ENCODE measurements at places on chromosomes 11 and 22.

DNA sequence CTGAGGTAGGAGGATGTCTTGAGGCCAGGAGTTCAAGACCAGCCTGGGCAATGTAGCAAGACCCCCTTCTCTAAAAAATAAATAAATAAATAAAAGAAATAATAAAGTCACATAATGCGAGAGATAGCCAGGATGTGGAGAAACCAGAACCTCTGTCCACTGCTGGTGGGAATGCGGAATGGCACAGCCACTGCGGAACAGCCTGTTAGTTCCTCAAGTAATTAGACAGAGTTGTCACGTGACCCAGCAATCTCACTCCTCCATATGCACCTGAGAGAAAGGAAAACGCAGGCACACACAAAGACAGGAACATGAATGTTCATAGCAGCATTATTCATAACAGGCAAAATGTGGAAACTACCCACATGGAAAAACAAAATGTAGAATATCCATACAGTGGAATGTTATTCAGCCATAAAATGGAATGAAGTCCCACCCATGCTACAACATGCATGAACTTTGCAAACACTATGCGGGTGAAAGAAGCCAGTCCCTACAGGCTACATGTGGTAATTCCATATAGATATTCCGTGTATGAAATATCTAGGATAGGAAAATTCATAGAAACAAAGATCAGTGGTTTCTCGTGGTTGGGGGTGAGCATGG is 27.4 kb downstream of the LIF start:
- DNase-seq = no peak

- DNase-seq = no peak
Measured at GRCh38 chr11:44944853-44945235, 5.8 kb downstream of the TP53I11 start.

- DNase-seq = no peak
Measured at GRCh38 chr11:61172356-61172755, 11.1 kb upstream of the VPS37C start.

DNA sequence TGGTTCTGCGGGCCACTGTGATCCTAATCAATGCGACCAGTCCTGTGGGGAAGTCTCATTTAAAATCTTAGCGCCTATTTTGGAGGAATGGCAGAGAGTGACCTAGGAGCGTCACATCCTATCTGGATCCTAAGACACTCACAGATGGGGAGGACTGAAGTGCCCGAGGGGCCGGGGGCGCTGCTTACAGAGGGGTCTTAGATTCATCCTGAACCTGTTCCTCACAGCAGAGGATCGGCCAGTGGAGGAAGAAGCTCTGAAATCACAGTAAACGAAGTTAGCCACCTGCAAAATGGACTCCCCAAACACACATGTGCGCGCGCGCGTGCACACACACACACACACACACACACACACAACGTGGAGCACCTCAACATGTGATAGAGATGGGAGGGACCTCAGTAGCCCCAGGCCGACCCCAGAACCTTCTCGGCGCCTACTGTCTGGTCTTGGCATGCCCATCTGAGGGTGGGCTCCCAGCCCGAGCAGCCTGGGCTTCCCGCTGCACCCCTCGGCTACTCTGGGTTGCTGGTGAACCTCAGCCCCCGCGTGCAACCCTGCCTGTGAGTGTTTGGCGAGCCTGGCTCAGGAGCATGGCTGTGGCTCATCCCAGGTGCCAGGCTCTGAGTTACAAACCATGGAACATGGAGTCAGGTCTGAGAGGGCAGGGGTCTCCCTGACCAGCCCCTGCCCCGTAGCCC is 613.3 kb downstream of the TBC1D22A start:
- no peak for DNase-seq

DNA sequence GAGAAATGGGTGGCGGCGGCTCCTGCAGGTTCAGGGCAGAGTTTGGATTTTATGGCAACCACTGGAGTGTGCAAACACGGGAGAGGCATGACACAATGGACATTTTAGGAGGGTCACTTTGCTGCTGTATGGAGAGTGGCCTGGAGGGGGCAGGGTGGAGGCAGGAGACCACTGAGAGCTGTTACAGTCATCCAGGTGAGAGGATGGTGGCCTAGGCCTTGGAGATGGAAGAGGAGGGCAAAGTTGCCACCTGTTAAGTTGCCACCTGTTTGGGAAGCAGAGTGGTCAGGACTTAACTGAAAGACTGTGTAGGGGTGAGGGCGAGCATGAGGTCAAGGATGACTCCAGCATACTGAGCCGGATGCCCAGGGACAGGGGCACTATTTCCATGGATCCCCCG is 2.3 kb upstream of the RAD9A start:
- DNase-seq = no peak

- DNase-seq = peak; percentile 48
Measured at GRCh38 chr11:27217948-27218420, 145.0 kb downstream of the CCDC34 start.

DNA sequence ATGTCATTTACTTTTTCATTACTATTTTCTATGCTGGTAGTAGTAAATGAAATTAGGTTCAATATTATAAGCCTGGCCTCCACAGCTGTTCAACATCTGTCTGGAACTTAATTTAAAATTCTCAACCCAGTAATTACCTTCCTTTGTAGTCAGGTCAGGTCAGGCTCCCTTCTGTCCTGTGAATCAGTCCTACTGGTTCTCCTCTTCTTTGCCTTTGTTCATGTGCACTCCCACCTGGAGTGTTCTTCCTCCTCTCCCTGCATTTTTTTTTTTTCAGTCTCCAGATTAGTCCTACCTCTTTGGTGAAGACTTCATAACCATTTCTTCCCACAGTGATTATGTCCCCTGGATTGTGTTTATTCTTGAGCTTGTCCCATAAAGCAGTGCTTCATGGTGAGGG is 67.9 kb downstream of the DKK3 start:
- no peak for DNase-seq

DNA sequence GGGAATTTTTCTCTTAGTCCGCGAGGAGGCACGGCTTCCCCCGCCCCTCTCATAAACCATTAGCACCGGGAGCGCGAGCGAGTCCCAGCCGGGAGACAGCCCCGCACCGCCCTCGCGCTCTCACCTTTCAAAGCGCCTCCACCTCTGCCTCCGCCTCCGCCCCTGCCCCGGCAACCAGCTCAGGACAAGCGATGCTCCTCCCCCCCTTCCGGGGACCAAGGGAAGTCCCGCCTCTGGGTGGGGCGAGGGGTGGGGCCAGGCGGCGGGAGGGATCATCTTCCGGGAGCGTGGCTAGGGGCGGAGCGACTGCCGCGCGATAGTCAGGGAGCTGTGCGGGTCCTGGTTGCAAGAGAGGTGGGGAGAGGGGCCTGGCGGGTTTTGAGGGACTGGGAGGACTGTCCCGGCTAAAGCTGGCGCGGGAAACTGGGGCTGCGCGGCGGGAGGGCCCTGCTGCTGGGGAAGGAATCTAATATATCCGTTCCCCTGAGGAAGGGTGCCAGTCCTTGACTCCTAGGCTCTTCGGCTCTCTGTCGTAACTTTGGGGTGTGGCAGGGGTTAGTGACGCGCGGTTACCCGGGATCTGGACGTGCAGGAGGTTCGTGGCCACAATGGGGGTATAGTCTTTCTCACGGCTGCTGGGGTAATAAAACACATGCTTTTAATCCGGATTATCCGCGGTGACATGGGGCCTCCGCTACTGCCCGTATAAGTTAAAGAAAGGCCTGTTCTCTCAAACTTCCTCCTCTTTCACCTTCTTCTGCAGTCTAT is at the start of the genes CCDC82 and JRKL:
Gene CCDC82, minus strand, starts transcription at position 193 of the 768 bp plus-strand sequence. CDS start 5,165 bp downstream, outside the sequence.
Gene JRKL, plus strand, starts transcription at position 294 of the 768 bp plus-strand sequence. CDS start 637 bp downstream, outside the sequence.
- DNase-seq = peak; percentile 71

GRCh38 chr11:32939046-32939445 is 46.4 kb downstream of the QSER1 start:
- no peak for DNase-seq

- no peak for DNase-seq
Measured at GRCh38 chr11:9762531-9762930, 98.7 kb downstream of the SWAP70 start.

- no peak for DNase-seq
Measured at GRCh38 chr11:66227700-66228099, 40.7 kb upstream of the RAB1B start.

GRCh38 chr11:14619603-14620531 is 23.7 kb upstream of the PDE3B start:
- no peak for DNase-seq

DNA sequence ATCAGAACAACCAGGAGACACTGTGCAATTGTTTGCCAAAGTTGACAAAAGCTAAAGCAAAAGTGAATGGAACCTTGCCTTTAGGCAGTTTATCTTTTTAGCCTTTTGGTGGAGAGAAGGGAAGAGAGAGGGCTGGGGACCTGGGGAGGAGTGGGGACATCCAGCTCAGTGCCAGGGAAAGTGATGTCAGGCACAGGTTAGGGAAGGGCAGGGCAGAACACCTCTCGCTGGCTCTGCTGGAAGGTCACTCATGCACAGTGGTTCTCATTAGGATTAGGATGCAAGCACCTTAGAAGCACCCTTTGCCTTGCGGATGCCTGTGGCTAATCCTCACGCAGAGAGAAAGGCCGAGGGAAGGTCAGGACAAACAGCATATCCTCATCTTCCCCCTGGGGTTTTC is 14.3 kb upstream of the LINC01488 start:
- no peak for DNase-seq

GRCh38 chr11:47724041-47724729 is 9.0 kb upstream of the AGBL2 start:
- DNase-seq = no peak

- peak; percentile 53 for DNase-seq
Measured at GRCh38 chr11:134253188-134253993, at the start of the genes ACAD8 and THYN1. ACAD8 (plus strand) TSS chr11:134253568; CDS start chr11:134253601, 33 bp downstream. THYN1 (minus strand) TSS chr11:134253352; CDS start chr11:134252882, 470 bp downstream.

GRCh38 chr22:41296826-41297667 is 4.3 kb upstream of the ZC3H7B start:
- no peak for DNase-seq

GRCh38 chr11:63583357-63583677 is 20.1 kb upstream of the PLAAT2 start:
- no peak for DNase-seq

DNA sequence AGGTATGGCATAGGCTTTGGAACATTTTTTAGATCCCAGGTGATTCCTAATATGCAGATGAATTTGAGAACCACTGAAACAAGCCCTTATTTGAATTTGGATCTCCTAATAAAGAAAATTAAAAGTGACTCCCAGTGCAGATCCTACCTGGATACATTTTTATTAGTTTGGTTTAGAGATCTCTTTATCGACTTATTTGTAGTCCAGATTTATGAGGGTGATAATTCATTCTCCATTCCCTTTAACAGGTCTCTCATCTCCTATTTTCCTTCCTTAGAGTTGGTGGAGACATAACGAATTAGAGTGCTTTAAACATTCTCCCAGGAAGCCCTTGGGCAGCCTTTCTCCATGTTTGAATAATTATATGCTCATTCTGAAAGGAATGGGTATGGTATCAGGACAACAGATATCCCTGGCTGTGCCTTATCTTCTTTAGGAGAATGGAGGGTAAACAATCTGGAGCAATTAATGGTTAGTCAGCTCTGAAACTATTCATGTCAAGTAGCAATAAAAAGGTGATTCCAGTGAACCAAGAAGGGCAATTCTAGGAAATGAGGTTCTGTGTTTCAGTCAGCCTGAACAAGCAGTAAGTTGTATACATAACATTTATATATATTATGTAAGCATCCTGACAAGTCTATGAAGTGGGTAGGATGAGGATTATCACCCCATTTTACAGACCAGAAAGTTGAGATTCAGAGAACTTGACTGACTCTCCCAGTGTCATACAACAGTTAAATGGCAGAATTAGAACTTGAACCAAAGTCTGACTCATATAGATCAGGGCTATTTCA is 53.9 kb upstream of the RCE1 start:
- no peak for DNase-seq

DNA sequence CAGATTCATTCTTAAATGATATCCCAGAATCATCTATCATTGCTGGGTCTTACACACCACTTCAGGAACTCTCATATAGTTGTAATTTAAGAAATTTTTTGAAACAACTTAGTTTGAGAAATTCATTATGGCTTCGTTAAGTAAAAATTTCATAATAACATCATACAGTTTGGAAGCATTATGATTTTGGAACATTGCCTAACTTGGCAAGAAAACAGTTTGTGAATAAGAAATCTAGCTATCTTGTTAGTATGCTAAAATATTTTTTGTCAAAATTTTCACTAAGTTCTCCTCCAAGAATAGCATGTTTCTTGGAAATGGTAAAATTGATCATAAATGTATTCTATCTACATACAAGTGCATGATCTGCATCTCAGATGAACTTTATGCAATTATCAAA is 217.7 kb downstream of the CNTN5 start:
- no peak for DNase-seq

DNA sequence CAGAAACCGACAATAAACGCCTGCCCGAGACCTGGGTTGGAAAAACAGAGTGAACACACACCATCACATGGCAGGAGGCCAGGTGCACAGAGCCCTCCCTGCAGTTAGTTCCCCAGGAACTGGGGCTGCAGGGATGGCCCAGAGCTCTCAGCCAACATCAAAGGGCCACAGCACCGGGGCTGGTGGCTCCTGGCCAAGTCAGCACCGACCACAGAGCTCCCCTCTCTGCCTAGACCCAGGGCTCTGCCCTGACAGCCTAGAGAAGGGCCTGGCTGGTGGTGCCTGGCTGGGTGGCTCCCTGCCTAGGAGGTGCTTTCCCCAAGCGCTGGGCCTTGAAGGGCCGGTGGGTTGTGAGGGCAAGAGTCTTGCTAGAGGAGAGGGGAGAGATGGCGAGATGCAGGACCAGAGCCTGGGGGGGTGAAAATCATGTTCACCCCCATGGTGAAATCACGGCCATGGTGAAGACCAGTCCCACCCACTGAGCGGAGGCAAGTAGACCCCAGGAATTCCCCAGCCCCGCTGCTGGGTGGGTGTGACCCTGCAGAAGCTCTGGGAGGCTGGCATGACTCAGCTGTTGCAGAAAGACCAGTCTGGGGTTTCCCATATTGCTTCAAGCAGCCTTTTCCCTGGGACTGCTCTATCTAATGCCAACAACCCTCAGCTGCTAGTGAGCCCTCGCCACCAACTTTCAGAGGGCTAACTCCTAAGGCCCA is 7.2 kb upstream of the BID start:
- no peak for DNase-seq

GRCh38 chr11:324156-324555 is 3.5 kb upstream of the IFITM3 start:
- DNase-seq = no peak

DNA sequence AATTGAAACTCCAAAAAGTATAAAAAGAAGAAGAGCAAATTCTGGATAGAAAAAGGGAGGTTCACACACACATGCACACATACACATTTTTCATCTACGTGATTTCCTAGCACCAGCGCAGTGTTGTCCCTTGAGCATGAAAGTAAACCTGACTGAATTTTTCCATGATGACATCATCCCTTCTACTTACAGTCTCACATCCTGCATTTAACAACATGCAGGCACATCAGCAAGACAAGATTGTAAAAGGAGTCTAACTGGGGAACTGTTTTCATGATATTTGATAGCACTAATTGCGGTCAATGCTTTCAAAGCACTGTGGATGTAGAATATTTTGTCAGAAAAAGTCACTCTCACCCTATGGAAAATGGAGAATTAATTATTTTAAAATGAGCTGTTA is 36.6 kb downstream of the GAS2 start:
- DNase-seq = no peak

- DNase-seq = no peak
Measured at GRCh38 chr11:9169595-9170295, 78.3 kb upstream of the SCUBE2 start.

Data from NCI-H524 treated with DMSO at 0.1 percent for 48 hours (cell line).